HCEC 1CT (cell line): ENCODE measurements at places on chromosomes 16 and 17.

- no peak for DNase-seq
Measured at GRCh38 chr16:67024384-67025209, 4.4 kb upstream of the CBFB start.

DNA sequence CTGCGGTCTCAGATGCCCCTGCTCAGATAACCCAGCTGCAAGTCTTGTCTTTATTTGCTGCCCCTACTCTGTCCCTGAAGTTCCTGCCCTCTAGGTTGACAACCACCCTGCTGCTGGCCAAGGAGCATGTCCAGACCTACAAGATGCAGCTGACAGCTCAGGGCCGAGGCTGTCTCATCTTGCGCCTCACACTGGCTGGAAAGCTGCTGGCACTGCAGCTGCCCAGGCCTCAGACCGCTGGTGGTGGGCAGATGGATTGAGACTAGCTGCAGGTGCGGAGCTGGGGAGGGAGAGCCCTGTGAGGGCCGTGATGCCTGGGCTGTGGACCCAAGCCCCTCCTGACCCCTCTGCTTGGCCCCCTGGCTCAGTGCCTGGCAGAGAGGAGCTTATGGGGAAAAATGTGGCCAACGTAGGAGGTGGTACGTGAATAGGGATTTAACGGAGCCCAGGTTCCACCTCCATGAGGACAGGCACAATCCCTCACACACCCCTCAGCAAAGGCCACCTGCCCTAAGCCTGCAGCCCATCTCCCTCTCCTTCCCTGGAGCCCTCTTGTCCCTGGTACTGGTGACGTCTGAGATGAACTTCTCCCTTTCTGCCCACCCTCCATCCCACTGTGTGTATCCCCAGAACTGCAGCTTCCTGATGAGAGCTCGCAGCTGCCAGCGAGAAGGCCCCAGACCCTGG lies 8.3 kb upstream of the GALK1 start:
- DNase-seq: no peak

DNA sequence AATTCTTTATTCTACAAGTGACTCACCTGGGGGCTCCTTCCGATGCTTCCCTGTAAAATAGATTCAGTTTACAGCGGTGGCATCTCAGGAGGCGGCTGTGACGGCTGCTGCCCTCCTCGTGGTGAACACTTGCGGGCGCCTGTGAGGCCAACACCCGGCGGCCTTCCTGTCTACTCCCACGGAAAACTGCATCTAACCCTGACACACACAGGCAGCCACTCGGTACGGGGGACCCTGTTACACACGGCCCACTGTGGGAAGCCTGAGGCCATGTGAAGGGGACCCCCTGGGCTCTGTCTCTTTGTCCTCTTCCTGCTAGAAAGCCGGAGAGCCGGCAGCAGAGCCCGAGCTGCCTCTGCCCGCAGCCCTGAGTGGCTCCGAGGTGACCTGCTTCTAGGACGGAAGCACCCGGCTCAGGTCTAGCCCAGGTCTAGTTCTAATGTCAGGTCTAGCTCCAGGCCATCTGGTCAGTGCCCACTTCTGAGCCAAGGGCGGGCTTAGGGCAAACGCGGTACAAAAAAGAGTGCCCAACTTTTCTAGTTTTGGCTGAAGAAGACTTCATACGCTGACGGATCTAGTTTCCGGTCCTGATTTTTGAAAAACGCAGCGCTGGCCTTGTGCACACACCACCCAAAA lies 159.4 kb downstream of the ENGASE start:
- DNase-seq: no peak

DNA sequence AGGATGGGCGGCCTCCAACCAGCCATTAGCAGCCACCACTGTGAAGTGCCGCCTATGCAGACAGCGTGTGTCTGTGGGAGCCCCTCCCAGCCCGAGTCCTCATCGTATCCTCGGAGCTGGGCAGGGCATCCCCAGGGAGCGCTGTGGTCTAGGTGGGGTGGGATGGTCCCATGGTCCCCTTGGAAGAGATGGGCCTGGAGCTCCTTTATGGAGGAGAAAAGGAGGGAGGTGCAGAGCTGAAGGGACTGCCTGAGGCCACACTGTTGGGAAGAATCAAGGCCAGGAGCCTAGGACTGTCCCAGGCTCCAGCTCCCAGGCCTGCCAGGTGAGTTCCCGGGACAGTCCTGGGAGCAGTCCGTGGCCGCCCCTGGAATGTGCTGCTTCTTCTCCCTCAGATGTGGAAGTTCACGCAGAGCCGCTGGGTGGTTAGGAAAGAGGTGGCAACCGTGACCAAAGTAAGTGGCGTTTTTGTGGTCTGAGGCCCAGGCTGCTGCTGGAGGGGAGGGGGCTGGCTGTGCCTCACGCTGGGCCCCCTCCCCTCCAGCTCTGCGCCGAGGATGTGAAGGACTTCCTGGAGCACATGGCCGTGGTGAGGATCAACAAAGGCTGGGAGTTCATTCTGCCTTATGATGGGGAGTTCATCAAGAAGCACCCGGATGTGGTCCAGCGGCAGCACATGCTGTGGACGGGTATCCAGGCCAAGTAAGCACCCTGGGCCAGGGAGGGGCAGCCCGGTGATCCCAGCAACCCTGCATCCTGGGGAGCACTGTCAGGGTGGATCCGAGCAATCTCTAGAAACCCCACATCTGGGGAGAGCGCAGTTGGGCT lies 27.0 kb downstream of the POLR3E start:
- DNase-seq: no peak

DNA sequence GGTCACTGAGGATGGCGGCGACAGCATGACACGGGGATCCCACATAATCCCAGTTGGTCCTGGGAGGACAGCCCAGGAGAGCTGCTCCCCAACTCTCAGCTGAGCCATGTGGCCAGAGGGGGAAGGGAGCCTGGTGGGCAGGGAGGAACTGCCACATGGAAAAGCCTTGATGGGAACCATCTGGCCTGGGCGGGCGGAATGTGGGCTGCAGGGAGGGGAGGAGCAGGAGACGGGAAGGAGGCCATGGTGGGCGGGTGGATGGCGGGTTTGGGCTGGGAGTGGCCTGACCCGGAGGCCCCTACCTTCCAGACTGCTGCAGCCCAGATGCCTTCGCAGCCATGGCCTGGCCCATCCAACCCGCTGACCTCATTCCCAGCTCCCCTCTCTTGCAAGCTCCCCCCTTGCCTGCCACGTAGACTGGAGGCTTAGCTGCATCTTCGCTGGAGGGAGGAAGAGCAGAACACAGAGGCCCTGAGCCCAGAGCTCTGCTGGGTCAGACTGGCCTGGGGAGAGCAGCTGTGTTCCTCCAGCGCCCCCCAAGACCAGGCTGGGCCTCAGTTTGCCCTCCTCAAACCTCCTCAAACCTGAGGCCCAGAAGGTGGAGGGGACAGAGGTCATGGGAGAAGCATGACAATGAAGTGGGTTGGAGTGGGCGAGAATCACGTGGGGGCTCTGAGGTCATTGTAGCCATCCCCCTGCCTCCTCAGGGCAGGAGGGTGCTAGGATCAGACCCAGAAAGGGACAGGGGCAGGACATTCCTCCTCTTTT lies 8.2 kb upstream of the COL1A1 start:
- peak; percentile 100 for DNase-seq

- DNase-seq: no peak
Measured at GRCh38 chr16:27225536-27226360, 22.4 kb downstream of the KDM8 start.

- DNase-seq: no peak
Measured at GRCh38 chr17:64692187-64692586, 30.1 kb upstream of the SMURF2 start.

GRCh38 chr17:73841431-73842060 lies 197.3 kb upstream of the SDK2 start:
- no peak for DNase-seq

- peak; percentile 8 for DNase-seq
Measured at GRCh38 chr16:24430954-24431760, 108.2 kb upstream of the RBBP6 start.

DNA sequence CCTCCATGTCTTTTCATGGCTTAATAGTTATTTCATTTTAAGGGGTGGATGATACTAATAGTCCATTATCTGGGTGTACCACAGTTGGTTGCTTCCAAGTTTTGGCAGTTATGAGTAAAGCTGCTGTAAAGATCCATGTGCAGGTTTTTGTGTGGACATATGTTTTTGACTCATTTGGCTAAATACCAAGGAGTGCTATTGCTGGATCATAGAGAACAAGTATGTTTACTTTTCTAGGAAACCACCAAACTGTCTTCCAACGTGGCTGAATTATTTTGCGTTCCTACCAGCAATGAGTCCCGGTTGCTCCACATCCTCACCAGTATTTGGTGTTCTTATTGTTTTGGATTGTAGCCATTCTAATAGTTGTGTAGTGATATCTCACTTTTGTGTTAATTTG lies 181.9 kb downstream of the SPECC1 start:
- no peak for DNase-seq

GRCh38 chr17:50319306-50320004 lies 26.5 kb upstream of the XYLT2 start:
- no peak for DNase-seq

GRCh38 chr16:28984091-28984490 lies 761 bp upstream of the LAT start:
- DNase-seq: no peak

GRCh38 chr17:16314859-16315258 lies 38.4 kb downstream of the CENPV start:
- no peak for DNase-seq

- peak; percentile 52 for DNase-seq
Measured at GRCh38 chr17:66636111-66636510, 198.8 kb upstream of the CACNG5 start.

- no peak for DNase-seq
Measured at GRCh38 chr16:50537533-50538290, 10.5 kb upstream of the NKD1 start.

DNA sequence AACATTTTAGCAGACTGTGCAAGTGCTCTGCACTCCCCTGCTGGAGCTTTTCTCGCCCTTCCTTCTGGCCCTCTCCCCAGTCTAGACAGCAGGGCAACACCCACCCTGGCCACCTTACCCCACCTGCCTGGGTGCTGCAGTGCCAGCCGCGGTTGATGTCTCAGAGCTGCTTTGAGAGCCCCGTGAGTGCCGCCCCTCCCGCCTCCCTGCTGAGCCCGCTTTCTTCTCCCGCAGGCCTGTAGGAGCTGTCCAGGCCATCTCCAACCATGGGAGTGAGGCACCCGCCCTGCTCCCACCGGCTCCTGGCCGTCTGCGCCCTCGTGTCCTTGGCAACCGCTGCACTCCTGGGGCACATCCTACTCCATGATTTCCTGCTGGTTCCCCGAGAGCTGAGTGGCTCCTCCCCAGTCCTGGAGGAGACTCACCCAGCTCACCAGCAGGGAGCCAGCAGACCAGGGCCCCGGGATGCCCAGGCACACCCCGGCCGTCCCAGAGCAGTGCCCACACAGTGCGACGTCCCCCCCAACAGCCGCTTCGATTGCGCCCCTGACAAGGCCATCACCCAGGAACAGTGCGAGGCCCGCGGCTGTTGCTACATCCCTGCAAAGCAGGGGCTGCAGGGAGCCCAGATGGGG lies 3.1 kb downstream of the GAA start:
- no peak for DNase-seq

DNA sequence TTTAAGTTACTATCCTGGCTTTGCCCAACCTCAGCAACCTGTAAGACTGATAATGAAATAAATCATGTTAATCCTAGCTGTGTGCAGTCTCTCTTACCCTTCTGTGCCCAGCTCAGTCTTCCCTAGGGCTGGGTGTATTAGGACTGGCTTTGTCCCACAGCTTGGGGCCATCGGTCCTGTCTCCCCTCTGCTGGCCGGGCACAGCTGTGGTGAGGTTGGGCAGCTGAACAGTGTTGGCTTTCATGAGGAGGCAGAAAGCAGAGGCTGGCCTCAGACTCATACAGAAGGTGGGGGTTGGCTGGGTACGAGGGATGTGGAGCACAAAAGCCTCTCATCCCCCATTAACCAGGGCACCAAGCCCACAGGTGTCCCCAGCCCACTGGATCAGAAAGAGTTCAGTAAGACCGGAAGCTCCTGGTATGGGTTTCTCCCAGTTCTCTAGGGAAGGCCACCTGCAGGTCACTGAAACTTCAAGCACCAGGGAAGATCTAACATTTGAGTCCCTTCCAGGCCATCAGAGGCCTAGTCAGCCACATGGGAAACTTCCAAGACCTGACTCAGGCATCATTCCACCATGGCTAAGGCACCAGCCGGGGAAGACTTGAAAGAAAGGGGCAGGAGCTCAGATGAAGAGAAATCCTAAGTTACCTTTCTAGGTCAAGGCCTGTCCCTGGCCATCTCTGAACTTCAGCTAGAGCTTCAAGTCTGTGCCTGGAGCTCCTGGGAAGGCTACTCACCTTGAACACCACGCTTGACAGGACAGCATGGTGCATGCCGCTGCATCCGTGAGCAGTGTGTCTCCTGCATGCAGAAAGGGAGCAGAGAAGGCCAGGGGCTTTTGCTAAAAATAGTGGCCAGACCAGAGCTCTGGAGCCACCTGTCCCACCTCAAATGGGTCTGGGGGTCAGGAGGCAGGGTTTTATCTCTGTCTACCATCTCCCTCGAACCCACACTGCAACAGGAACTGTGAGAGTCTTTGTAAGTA lies 8.8 kb downstream of the CNP start:
- no peak for DNase-seq

DNA sequence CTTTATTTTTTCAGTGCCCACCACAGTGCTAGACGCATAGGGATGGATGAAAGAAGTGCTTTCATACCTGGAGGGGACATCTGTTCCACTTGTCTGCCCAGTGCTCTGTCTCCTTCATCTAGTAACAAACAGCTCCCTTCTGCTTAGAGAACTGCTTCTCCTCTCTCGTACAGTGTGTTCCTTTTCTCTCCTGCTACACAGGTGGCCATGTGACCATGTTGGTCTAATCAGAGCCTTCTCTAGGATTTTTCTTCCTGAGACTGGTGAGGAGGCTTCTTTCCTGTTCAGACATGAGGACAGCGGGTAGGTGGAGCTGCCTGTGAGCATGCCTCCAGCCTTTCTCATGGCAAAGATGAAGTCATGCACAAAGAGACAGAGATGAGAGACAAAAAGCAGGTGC lies 182.7 kb downstream of the TMEM132E start:
- DNase-seq: no peak

DNA sequence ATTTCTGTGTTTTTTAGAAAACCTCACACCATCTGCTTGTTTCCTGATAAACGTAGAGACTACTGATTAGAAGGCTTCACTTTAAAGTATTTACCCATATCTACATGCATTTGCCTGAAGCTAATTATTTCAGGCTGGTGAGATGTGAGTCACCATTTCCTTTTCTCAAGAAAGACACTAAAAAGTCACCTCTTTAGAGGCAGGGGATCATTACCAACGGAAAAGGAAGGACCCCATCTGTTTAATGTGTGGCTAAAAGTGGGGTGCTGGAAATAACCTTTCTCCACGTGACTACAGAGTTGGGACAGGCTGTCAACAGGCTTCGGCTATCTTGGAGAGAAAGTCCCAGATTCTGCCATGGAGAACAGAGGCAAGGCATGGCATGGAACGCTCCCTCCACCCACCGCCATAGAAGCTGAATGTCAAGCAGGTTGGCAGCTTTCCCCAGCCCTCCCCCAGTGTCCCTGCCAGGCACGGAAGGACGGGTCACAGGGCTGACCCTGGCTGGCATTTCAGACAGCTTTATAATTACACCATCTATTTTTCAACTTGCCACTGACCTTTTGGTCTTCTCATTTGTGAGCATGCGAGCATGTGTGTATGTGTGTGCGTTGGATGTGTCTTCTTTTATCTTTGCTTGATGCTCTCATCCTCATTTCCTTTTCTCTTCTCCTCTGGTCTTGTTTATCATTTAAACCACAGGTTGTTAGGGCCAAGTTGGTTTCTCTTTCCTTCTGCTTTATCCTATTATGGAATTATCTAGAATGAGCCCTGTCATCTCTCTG lies 157.0 kb downstream of the CPPED1 start:
- peak; percentile 2 for DNase-seq
